ENCODE measurements at places on chromosomes 12 and 14.
A peak's percentile ranks its signal among the peaks of the same experiment; 100 is the strongest.

DNA sequence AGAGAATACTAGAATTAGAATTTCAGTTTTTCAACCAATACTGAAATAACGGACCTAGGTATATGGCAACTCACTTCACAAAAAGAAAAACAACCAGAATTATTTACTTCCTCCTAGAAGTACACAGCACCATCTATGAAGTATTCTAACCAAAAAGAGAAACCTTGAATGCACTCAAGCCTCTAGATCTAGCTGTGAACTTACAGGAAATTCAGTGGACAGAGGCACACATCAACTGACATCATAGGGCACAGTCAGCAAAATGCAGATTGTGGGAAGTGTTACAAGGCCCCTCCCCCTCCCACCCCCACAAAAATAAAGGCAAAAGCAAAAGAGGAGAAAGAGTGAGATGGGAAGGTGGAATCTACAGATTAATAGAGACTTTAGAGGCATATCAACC is 102.4 kb downstream of the TMTC1 start:
- DNase-seq = no peak

GRCh38 chr14:87837296-87837695 is 155.7 kb downstream of the GALC start:
- DNase-seq = no peak

- no peak for DNase-seq
These were observed 45.5 kb downstream of the ACADS start for GRCh38 chr12:120771097-120771496.

DNA sequence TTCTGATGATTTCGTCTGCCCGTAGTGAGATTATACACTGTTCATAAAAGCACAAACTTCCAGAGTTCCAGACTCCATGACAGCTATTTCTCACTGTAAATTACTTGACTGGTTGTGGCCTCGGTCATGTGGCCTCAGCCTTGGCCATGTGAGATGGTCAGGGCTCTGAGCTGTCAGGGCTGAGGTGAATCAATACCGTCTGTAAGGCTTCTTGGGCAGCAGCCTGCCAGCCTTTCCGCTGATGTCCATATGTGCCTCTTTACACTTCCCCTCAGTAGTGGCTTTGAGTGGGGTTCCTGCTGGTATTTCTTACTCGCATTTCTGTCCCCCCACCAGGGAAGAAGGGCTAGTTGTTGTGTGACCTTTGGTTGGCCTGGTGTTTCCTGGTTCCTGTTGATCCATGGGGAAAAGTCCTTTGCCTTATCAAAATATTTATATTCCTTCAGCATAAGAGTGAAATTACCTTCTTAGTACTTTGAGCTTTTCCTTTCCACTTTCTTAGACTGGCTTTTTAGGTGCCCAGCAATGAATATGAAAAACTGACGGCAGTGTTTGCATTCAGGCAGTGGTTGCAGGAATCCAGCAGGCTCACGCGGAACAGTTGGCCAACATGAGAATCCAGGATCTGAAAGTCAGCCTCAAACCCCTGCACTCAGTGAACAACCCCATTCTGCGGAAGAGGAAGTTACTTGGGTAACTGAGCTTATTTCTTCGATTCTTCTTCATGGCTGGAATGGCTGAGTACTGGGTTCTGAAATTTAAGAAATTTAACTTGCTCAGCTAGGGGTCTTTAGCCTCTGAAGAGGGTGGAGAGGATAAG is 46.1 kb downstream of the MAPKAPK5 start:
- DNase-seq = no peak

DNA sequence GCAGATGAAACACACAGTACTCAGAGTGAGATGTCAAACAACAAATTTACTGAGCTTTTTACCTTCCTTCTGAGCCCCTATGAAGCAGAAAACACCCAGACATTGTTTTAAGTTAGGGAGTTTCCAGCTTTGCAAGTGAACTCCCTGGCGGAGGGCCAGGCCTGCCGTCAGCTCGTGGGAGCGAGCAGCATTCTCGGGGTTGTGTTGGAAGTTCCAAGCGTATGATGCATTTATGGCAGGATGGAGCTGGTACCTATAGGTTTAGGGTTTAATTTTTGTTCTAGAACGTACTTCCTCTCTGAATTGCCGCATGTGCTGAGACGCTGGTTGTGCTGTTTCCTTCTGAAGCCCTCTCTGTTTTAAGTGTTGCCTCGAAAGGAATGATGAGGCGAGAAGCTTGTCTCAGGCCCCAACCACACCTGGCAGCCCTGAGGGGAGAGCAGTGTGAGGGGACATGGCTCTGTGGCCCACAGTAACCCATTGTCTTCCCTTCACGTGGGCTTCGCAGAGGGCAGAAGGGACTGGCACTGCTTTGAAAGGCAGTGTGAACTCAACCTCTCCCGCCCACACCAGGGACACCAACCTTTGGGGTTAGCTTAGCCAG is 76.6 kb downstream of the SSPN start:
- DNase-seq = peak; percentile 75

GRCh38 chr12:87779016-87779415 is 250.2 kb downstream of the C12orf50 start:
- no peak for DNase-seq

DNA sequence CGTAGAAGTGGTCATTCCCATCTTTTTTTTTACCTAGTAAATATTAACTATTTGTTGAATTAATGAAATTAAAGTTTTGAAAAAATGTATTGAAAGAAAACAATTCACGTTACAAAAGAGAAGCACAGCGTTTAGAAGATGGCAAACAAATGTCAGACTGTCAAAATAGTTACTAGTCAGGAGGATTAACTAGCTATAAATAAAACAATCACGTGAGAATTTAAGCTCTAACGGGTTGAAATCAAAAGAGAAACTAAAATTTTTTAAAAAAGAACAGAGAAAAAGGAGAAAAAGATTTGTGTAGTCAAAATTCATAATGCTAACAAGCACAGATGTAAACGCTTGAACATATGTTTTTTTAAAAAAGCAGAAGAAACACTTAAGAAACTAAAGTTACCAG is 26.4 kb downstream of the DDHD1 start:
- no peak for DNase-seq

DNA sequence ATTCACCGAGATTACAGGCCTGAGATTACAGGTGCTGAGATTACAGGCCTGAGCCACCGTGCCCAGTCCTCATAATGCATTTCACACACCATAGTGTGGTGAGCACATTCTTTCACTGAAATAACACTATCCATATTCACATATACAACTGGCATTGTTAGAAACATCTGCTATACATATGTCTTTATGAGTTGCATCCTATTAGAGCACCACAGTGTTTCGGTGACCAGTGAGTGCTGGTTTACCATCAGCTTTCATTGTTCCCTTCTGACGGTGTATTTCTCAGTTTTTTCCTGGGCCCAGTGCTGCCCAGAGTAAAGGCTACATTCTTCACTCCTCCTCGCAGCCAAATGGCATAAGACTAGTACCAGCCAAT is 96.2 kb upstream of the FGD4 start:
- DNase-seq = no peak

DNA sequence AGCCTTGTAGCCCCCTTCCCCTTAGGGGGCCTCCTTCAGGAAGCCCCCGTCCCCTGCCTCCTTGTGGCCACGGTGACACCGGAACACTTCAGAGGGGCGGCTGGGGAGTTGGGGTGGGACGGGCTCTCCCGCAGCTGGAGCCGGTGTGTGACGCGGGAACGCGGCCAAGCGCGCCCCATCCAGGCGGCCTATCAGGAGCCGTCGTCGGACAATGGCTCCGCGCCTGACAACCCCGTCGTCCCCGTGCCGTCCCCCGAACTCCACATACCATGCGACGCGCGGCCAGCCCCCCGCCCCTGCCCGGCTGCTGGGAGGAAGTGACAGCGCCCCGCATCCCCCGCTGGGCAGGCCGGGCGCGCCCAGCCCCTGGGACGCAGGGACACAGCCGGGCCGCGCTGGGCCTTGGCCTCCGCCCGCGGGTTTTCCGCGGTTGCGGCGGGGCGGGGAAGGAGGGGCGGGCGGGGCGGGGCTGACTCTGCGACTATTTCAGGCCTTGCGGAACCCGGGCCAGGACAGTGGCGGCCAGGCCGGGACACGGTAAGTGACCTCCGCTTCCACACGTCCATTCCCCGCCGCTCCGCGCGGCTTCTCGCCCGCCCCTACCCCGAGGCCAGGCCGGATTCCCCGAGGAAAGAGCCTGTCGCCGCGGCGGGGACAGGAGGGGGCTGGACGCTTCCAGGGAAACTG is at the start of gene TNFAIP2:
Gene TNFAIP2, plus strand, starts transcription at position 515 of the 687 bp plus-strand sequence. CDS start 2,997 bp downstream, outside the sequence.
- DNase-seq = peak; percentile 85

- DNase-seq = no peak
These were observed 9.5 kb downstream of the POMT2 start for GRCh38 chr14:77311217-77311616.

DNA sequence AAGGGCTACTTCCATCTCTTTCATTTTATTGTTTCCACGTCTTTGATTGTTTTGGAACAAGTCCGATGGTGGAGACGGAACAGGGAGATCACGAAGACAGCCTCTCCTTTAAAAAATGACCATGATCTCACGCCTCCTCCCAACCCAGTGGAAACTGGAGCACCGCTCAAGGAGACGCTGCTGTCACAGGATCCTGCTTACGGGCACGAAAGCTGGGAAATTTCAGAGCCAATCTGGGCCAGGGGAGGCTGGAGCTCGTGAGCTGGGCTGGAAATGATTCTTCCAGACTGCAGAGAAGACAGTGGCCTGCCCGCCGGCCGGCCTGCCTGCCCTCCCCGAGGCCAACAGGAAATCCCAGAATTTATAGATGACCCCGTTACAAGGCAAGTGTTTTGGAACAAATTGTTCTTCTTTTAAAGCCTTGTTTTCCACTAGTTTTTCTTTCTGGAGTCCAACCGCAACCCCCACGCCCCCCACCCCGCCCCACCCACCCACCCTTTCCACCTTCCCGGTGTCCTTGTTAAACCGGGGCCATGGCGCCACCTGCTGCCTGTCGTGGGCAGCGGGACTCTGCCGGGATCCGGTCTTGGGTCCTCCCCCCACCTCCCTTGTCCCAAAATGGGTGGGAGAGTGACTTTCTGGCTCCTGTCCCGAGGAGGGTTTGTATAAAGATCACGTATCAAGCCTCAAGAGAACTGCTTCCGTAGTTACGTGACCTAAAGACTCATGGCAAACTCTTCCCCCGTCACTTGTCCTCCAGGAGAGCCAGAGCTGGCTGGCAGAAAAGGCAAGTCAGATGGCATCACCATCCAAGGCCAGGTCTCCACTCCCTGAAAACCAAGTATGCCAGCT is 40.3 kb downstream of the MAP1LC3B2 start:
- DNase-seq = peak; percentile 89

GRCh38 chr14:87489196-87489819 is 503.7 kb downstream of the GALC start:
- DNase-seq = no peak

- no peak for DNase-seq
These were observed 22.4 kb upstream of the CLEC2D start for GRCh38 chr12:9646794-9647781.

- no peak for DNase-seq
These were observed 38.1 kb upstream of the C12orf50 start for GRCh38 chr12:88067301-88067700.

DNA sequence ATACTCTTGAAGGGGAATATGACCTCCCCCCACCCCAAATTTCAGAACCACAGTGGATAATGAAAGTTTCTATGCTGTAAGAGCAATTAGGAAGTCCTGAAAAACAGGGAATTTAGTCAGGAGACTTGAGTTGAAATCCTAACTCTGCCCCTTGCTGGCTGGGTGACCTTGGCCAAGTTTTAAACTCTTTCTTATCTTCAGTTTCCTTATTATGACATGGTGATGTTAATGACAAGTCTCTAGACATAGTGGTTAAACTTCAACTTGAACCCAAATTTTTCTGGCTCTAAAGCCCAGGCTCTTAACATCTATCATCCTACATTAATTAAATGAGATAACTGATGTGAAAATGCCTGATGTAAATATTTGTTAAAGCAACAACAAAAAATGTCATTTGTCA is 325.9 kb downstream of the APAF1 start:
- no peak for DNase-seq

- no peak for DNase-seq
These were observed 980 bp downstream of the INTS13 start for GRCh38 chr12:26936559-26937442.

- no peak for DNase-seq
These were observed 37.6 kb downstream of the RTRAF start for GRCh38 chr14:52026901-52027300.

DNA sequence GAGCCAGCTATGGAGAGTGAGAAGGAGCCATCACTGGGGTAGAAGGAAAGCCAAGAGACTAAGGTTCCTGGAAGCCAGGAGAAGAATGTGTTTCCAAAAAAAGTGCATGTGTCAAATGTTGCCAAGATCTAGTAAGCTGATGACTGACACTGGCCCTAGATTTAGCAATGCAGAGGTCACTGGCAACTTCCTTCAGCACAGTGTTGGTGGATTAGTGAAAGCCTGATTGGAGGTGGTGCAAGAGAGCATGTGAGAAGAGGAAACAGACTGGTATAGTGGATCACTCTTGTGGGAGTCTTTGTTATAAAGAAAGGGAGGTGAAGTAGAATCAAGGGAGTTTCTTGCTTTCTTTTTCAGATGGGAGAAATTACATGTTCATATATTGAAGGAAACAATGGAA is 34.1 kb upstream of the CHGA start:
- DNase-seq = no peak

DNA sequence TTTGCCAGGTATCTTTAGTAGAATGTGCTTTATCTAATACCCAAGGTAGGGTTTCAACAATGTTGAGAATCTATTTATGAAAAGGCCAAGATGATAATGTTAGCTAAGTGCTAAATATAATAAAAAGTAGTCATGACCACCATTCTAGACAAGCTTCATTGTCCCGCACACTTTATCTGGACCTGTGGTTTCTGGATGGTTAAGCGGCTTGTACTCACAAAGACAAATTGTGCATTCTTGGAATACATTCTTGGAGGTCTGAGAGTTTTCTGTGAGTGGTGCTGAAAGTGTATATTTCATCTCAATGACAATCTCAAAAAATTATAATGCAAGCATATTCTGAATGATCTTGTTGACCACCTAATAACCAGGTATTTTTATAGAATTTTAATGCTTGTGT is 646.9 kb downstream of the DIO2 start:
- no peak for DNase-seq

GRCh38 chr12:110345176-110345661 is 58.3 kb downstream of the ANAPC7 start:
- no peak for DNase-seq

- DNase-seq = no peak
These were observed 55.7 kb upstream of the PTGR2 start for GRCh38 chr14:73795974-73796373.

- DNase-seq = no peak
These were observed 16.5 kb downstream of the CCER1 start for GRCh38 chr12:90938451-90938850.

DNA sequence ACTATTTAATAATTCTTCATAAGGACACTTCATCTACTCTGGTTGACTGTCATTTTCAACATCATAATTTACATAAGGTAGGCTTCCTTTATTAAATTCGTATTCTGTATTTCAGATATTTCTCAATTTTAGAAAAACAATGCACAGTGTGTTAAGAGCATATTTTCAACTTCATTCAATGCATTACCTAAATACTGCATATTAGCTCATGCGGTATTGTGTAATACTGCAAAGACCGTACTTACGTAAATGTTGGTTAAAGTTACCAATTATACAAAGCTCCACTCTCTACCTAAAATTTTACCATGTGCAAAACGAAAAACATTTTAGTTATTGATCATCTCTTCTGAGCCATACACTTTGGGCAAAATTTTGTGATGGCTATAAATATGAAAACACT is 62.8 kb downstream of the EXOC5 start:
- DNase-seq = no peak
